ENCODE measurements at places on chromosomes 5 and 9.

DNA sequence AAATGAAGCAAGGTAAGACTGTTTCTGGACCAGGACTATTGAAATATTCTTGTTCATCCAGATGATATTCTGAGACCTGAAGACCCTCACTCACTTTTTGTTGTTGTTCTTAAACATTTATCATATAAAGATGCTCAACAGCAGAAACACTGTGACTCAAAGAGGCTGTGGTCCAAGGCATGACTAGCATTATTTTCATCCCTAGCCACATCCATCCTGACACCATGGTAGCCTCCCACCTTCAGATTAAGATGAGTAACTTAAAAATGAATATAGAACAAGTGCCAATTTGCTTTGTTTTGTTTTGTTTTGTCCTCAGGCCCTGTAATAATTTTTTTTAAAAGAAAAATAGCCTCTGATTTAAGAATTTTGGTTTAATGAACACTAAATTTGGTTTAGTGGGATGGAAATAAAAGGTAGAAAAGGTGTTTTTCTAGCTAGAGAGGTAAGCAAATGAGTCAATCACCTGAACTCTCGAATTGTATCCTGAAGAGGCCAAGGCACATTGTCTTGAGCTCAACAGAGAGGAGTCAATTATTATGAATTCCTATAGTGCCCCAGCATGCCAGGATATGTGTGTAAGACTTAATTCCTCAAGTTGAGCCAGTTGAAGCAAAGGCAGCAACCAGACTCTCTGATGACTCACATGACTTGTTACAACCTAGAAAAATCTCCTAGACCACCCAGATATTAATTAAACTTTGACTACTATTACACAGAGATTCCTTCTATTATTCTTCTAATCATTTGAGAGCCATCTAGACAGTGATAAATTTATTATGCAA lies 380.1 kb upstream of the TUSC1 start:
- no peak for DNase-seq

DNA sequence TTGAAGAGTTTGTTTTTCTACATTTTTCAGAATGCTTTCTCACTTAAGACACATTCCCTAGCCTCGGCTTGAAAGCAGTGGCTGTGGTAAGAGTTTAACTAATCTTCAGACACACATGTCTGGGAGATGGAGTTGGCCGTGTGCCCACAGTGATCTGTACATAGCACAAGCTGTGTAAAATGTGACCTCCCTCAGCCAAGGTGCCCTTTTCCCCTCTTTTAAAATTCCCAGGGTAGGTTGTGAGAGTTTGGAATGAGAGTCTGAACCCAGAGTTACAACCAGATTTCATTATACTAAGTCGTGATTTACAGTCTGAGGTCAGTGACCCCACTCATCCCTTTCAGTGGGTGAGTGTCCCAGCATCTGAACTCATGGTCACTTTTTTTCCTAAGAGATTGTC lies 230.4 kb downstream of the DOCK8 start:
- no peak for DNase-seq

DNA sequence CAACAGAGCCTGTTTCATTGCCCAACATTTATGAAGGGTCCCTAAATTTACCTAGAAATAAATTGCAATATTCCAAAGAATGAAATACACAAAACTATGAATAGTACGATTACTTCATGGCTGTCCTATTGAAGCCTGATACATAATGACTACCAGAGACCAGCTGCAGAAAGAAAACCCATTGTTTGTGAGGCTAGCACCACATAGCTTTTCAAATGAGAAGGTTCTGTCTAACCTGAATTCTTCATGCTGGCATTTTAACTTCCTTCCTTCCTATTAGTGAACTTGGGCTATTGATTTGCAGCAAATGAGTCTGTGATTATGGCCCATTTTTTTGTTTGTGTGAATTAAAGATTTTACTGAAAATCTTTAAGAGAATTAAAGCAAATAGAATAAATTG lies 47.3 kb downstream of the MEGF10 start:
- no peak for DNase-seq

GRCh38 chr9:127949827-127950512 lies 12.3 kb upstream of the DPM2 start:
- no peak for DNase-seq

GRCh38 chr9:72415163-72415562 lies 50.2 kb upstream of the ZFAND5 start:
- DNase-seq = no peak

- DNase-seq = no peak
Observed at GRCh38 chr5:74367934-74368333, 272.6 kb downstream of the ENC1 start.

GRCh38 chr9:104027295-104027694 lies 66.8 kb upstream of the SMC2 start:
- no peak for DNase-seq

DNA sequence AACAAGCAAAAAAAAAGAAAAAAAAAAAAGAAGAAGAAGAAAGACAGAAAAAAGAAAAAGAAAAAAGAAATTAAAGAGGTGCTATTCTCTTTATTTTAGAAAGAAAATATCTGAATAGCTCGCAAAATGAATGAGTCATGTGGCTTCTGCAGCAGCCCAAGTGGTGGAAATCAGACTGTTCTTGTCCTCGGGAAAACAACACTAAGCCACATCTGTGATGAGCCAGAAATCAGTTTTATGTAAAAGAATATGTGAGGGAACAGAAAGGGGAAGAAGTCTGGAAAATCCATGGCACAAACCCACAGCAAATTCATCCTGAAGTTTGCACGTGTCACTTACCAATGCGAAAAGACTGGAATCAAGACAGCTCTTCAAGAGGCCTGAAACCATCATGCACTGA lies 118.7 kb upstream of the GAS1 start:
- DNase-seq = no peak

GRCh38 chr9:88732128-88732527 lies 197.2 kb downstream of the NXNL2 start:
- DNase-seq = no peak

DNA sequence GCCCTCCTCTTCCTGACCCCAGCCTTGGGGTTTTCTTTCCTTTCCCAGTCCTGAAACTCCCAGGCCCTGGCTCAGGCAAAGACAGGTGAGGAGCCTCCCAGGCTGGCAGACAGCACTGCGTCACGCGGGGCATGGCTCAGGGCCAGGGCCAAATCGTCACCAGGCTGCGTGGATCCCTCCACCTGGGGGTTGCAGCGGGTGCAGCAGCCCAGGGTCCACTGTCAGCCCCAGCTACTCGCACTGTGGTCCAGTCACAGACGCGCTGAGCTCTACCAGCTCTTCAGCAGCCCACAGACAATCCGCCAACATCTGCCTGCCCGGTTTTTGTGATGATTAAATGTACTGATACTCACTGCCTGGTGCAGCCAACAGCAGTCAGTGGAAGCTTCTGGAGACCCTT lies 12.1 kb downstream of the FAM78A start:
- DNase-seq = no peak

DNA sequence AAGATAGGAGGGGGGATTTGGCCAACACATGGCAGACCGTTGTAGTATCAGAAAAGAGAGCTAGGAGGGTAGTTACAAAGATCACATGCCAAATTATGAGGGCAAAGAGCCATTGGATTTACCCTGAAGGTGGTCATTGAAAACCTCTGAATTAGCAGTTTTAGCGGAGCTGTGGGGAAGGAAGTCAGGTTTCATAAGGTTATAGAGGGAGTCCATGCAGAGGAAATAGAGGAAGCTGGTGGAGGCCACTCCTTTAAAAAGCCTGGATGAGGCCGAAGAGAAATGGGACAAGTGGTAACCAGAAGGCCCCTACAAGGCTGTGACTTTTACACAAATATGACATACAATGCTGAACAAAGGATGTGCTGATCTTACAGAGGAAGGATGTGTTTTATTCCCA lies 13.2 kb downstream of the DOCK8 start:
- no peak for DNase-seq

Measured in activated T-helper 2 cell treated with anti-CD3 and anti-CD28 coated beads, Interferon-gamma antibody, Interleukin-2, Interleukin-4, amounts not matched to agents 10 μg/mL and 5 μg/mL and 100 μg/mL, durations not matched to agents 14 hours and 24 hours and 36 hours (primary cell).